ENCODE measurements at places on chromosomes 5 and 9. TPM values are rescaled to one million over a fixed set of nuclear protein-coding genes. Genes with fewer than 3 reads are reported as not detected.

ACOT12 gene
- total RNA-seq: 0.18 TPM

FIBCD1 gene
- total RNA-seq: not detected

PCDHA9 gene
- 0.13 TPM for total RNA-seq

PCDHB7 gene
- total RNA-seq: 5.0 TPM

ANKRD20A1 gene
- total RNA-seq: 1.9 TPM

NR6A1 gene
- total RNA-seq: 1.6 TPM

MSX2 gene
- 2.9 TPM for total RNA-seq

SOHLH1 gene
- total RNA-seq: not detected

IL9 gene
- total RNA-seq: not detected

CAMK4 gene
- total RNA-seq: 0.62 TPM

ARL14EPL gene
- not detected for total RNA-seq

GABRA1 gene
- not detected for total RNA-seq

GABRG2 gene
- not detected for total RNA-seq

HTR4 gene
- total RNA-seq: 0.90 TPM

PKD2L2 gene
- not detected for total RNA-seq

SEMA6A gene
- 19.8 TPM for total RNA-seq

FBXL7 gene
- total RNA-seq: 19.9 TPM
